Effector memory CD8-positive, alpha-beta T cell (primary cell): ENCODE measurements at places on chromosomes 2 and 18.

DNA sequence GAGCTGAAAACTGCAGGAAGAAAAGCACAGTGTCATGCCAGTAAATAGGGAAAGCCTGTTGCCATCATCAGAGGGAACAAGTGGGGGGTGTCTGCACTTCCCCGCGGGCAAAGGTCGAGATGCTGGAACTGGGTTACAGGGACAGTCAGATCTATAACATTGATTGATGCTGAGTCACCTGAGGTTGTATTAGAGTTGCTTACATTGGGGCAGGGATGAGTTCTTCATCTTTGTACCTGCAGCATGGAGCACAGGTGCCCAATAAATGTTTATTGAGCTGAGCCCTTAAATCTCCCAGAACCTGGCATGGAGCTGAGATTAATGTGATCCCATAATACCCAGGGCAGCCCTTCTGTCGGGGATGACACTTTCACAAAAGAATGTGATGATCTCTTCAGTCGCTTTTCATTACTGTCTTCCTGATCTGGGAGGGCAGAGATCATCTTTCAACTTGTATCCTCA, 5.9 kb upstream of the RNF152 start:
- DNase-seq, result no peak

- no peak for DNase-seq
Observed at GRCh38 chr2:109256111-109256510, 127.1 kb downstream of the SH3RF3 start.

GRCh38 chr18:70082430-70082829, 123.1 kb downstream of the RTTN start:
- no peak for DNase-seq

DNA sequence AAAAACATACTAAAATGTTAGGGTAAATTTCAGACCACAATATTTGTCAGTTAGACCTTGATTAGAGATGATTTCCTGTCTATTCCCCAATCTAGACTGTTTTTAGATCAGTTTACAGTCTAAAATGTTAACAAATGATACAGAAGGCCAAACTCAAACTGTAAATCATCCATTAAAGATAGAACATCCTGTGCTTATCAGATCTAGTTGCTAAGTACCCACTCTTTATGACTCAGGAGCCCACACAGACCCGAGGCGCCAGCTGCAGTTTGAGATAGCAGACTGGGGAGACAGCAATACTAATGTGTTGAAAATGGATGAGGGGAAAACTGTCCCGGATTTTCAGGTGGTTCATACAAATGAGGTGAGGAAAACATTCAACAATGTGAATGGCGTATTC, 113.3 kb downstream of the SCG2 start:
- DNase-seq, result no peak

- no peak for DNase-seq
Observed at GRCh38 chr2:224024270-224024669, 14.8 kb downstream of the SERPINE2 start.

- no peak for DNase-seq
Observed at GRCh38 chr2:191881982-191882816, 35.3 kb upstream of the CAVIN2 start.

GRCh38 chr2:230505162-230505561, 89.2 kb downstream of the SP100 start:
- no peak for DNase-seq

- no peak for DNase-seq
Observed at GRCh38 chr2:182621810-182622209, 94.2 kb upstream of the DNAJC10 start.

- DNase-seq, result no peak
Observed at GRCh38 chr2:140657657-140658056, 1473.2 kb downstream of the LRP1B start.

GRCh38 chr2:104412384-104412783, 441.5 kb upstream of the POU3F3 start:
- DNase-seq, result no peak

- DNase-seq, result no peak
Observed at GRCh38 chr2:27897717-27898116, 7.2 kb downstream of the BABAM2 start.

- DNase-seq, result no peak
Observed at GRCh38 chr2:85590950-85591349, 4.6 kb upstream of the RNF181 start.

GRCh38 chr2:200455958-200456421, 53.9 kb downstream of the KCTD18 start:
- no peak for DNase-seq

DNA sequence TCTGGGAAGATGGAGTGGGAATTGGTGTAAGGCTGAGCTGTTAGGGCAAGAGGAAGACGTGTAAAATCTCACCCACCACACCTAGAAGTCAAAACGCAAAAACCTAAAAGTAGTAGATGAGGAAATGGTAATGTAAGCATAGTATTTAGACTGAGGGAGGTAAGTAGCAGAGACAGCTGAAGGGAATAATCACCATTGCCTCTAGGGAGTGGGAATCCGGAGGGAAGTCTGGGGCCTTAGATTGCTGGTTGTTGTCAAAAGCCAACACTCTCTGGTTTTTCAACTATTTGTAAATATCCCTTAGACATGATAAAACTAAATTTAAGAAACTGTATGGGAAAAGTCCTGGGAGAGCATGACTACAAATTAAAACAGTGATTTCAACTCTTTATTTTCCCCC, 28.7 kb upstream of the MYCN start:
- no peak for DNase-seq

GRCh38 chr18:59939127-59939526, 39.3 kb downstream of the PMAIP1 start:
- DNase-seq, result no peak

- DNase-seq, result no peak
Observed at GRCh38 chr18:28409811-28410210, 232.9 kb upstream of the CDH2 start.

- no peak for DNase-seq
Observed at GRCh38 chr2:23158306-23158705, 226.7 kb upstream of the KLHL29 start.

- no peak for DNase-seq
Observed at GRCh38 chr2:216047397-216047796, 34.0 kb upstream of the MREG start.

DNA sequence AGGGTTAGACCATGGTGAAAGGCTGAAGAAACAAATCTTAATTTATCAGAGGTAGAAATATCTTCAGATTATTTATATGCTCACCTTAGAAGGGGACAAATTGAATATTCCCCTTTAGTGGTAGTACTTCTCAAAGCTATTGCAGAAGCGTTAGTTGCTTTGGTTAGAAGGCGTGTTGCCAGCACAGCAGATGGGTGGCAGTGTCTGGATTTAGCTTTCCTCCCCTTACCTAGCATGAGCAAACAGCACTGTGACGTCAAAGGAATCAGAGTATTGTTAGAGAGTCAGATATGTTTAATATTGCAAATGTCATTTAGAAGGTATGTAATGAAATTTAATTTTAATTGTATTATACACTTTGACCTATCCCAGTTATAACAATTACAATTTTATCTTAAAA, 27.2 kb upstream of the GALR1 start:
- DNase-seq, result no peak

DNA sequence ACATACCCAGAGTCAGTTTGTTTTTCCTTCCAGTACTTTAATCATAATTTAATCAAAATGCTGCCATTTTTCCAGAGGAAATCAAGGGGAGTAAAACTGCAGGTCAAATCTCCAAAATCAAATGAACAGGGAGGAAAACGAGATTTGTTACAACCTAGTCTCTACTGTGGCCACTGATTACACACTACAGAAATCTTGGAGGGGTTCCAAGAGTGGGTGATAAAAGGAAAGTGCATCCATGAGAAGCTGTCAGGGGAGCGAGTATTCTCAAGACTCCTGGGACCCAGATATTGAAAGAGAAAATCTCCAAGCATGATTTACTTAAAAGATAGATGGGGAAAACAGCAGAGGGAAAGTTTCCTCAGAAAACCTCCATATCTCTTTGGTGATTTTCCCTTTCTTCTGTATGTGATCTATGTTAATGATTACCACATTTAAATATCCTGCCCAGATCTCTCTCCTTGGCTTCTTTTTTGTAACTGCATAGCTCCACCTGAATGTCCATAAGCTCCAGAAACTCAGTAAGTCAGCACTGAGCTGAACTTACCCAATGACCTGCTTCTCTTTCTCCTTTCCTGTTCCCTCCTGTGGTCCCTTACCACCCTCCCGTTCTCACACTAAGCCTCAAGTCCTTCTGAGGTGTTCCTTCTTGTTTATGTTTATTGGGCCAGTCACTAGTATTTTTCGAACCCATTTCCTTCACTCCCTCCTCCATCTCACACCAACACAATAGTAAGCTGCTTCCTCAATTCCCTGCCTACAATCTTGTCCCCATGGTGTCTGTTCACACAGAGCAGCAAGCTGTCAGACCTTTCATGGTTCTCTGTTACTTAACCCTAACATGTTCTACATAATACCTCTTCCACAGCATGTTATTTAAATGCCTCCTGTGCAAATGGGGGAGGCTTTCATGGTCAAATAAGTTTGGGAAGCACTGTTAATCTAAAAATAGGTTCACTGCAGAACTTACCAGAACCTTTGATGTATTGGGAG, 73.9 kb upstream of the TWSG1 start:
- DNase-seq, result no peak

GRCh38 chr2:3620834-3621233, 25.9 kb downstream of the COLEC11 start:
- no peak for DNase-seq

GRCh38 chr18:25423267-25423666, 71.3 kb upstream of the ZNF521 start:
- DNase-seq, result no peak

- DNase-seq, result no peak
Observed at GRCh38 chr2:235721625-235722024, 227.8 kb downstream of the AGAP1 start.

DNA sequence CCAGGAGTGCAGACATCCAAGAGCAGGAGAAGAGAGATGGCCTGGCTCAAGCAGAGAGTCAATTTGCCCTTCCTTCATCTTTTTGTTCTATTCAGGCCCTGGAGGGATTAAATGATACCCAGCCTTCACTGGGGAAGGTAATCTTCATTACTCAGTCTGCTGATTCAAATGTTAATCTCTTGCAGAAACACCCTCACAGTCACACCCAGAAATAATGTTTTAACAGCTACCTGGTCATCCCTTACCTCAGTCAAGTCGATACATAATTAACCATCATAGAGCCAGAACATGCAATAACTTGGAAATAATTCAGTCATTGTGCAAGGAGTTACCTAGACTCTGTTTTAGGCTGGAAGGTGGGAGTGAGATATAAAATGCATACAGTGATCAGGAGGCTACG, 163.7 kb upstream of the TNP1 start:
- DNase-seq, result no peak

DNA sequence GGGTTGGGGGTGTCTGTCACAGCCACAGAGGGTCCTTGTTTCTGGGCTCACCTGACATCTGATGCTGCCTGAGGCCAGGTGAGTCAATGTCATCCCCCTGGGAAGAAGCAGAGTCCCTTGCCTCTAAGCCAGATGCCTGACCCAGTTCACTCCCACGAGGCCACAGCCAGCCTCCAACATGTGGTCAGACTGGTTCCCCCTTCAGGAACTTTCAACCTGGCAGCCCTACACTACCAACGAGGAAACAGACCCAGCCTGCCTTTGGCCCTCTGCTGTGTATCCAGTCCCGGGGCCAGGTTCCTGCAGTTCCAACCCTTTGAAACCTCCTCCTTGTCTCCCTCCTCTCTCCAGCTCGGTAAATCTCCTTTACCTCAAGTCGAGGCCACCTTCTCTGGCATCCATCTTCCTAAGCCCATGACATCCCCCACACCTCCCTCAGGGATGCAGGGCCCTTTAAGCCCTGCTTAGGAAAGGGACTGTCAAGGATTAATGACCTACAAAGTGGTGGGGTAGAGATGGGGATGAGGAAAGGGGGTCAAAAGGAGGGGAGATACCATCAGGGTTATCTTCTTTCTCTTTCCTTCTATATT, 49.2 kb upstream of the SMAD2 start:
- DNase-seq, result no peak
